ENCODE measurements at places on chromosomes 1 and 21. TPM values are rescaled to one million over a fixed set of nuclear protein-coding genes. Genes with fewer than 3 reads are reported as not detected.

DNA sequence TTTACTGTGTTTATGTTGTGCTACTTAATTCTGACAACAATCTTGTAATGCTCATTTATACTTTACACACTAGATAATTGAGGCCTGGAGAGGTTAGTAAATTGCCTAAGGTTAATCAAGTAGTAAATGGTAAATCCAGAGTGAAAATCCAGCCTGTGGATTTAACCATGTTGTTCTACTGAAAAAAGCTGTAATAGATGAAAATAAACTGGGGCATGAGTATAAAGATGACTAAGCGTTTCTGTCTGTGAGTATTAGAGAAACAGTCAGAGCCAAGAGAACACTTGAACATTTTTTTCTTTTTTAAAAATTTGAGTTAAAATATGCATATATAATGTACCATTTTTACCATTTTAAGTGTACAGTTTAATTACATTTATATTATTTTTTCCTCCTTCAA, 47.9 kb upstream of the LEPR start:
- no peak for DNase-seq

The DIO1 gene
- 0.11 TPM for total RNA-seq

DNA sequence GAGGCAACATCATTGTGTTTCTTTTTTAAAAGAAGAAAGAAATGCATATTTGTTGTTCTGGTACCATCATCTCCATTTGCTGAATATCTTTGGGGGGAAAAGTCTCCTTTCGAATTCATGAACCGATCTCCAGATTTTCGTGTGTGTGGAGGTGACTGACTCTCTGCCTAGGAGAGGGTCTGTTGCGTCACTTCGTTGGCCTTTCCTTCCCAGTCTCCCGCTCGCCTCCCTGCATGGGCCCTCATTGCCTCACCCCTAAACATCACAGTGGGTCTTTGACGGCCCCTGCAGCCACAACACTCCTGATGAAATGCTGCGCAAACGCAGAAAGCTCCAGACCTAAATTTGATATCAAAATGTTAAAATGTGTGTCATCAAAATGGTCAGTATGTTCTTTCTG, 103.2 kb upstream of the RALGPS2 start:
- DNase-seq: no peak

The SZRD1 gene
- total RNA-seq: 67.3 TPM
